Activated naive CD4-positive, alpha-beta T cell treated with anti-CD3 and anti-CD28 coated beads, Interleukin-2, amount 50 U/mL, for 72 hours (primary cell): ENCODE measurements at places on chromosomes 12 and 14. TPM values are rescaled to one million over a fixed set of nuclear protein-coding genes. Genes with fewer than 3 reads are reported as not detected.

Gene SRGAP1
- 0.25 TPM for total RNA-seq

Gene HOXC10
- not detected for total RNA-seq

Gene ERP27
- 5.0 TPM for total RNA-seq

Gene IFNG-AS1
- total RNA-seq: 1.9 TPM

Gene HVCN1
- total RNA-seq: 2.8 TPM

Gene GPHB5
- not detected for total RNA-seq

- no peak for DNase-seq
These were observed 598.8 kb downstream of the SLC16A7 start for GRCh38 chr12:60194678-60195077.

DNA sequence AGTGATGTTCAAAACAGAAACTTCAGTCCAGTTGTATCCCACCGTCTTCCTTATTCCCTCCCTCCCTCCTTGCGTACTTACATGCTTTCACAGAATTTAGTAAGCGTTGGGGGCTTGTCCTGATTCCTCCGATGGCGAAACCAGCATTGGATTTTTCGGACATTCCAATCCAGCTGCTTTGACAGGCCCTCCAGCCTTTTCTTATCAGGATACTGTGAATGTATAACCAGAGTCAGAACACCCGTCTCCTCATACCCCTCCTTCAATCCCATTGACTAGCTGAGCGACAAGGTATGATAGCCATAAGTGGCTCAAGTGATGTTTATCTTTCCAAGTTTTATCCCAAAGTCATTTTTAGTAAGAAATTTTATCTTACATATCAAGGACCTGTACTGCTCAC lies 24.2 kb downstream of the CERS5 start:
- no peak for DNase-seq

GRCh38 chr12:98757455-98757854 lies 112.4 kb downstream of the APAF1 start:
- DNase-seq: no peak

DNA sequence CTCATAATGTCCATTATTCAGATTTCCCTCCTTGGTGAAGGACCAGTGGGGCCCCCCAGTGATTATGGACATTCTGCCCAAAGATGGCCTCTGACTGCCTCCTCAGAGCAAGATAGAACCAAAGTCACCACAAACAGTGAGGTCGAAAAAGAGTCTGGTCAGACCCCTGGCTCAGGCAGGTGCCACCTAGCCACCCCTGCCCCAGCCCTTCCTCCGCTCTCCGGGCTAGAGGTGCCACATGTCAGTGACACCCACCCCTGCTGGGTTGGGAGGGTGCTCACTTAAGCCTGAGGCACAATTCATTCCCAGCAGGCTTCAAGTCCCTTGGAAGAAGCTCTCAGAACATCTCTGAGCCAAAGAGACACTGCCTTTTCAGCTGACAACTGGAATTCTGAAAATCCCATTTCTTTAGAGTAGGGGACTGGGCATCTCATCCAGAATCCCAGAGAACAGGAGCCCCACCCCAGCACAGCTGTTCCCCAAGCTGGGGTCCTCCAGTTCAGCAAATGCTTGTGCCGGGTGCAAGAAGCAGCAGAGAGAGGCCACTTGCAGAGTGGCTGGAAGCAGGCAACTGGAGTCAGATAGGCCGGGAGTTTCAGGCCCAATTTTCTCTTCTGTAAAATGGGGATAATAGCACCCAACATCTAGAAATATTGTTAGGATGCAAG lies 50.3 kb downstream of the ISCA2 start:
- no peak for DNase-seq

DNA sequence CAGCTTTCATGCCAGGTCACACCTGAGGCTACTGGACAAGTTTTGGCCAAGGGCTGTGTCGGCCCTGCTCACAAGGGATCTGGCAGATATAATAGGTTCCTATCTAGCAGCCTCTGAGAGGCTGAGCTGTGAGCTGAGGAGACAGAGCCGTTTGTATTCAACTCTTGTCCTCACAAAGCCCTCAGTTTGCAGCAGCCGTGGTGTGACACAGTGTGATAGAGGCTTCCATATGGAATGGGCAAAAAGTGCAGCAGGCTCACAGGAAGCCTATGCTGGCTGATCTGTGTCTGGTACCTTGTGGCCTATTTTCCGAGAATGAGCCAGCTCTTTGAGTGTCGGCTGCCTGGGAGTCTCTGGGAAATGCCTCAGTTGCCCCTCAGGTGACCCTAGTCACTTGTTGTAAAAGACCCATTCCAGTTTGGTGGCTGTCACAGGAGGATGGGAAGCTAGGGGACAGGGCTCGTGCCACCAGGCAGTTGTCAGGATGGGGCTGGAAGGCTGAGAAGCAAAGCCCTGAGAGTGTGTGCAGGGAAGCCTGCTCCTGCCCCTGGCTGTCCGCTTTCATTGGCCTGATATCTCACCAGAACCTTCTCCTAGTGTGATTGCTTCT lies 16.1 kb downstream of the VRTN start:
- no peak for DNase-seq

- no peak for DNase-seq
These were observed 31.0 kb upstream of the NPFF start for GRCh38 chr12:53538209-53538689.

DNA sequence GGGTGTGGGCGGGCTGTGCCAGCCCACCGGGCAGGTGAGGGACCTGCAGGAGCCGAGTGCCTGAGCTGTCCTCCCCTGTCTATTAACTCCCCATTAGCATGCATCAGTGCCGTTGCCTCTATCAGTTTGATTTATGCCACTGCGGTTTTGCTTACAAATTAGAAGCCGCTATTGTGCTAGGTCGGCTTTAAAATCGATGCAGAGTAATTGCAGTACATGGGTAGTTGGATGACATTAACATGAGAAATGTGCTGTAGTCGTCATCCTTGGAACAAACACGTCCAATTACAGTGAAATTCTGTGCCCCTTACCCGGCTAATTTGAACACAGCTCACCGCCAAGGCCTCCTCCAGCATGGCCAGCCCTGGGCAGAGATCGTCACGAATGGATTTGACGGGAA lies 145.8 kb downstream of the TSPAN9 start:
- DNase-seq: no peak

DNA sequence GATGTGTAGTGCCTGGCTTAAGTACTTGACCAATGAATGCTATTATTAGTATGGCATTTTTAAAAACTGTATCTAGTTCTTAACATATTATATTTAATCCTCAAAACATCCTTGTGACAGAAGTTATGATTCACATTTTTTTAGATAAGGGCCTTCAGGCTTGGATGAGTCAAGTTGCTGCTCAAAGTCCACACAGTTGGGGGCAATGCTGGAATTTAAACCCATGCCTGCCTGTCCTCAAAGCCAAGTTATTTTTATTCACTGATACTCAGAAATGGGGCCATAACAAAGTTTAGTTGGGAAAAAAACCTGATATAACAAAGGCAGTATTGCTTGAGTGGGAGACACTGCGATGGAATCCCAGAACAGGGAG lies 50.6 kb downstream of the RFX4 start:
- DNase-seq: no peak

DNA sequence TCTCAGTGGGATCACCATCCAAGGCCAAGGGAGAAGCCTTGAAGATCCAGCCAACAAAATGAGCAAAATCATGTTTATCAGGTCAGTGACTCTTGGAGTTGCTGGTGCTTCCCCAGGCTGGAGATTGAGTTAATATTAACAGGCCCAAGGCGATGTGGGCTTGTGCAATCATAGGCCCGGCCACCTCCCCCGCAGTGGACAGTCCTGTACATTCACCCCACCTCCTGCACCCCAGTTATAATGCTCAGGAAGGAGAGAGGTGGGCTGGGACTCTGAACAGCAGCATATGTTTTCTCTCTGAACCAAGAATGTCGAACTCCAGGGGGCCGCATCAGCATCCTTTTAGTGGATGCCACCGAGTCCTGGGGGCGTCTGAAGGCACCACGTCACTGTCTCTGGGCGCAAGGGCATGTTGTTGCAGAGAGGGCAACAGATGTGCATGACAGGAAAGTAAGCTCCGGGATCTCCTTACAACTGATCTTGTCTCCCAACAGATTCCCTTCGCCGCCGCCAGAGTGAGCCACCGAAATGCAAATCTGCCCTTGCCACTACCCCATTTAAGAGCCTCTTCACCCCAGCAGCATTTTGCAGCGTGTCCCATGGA lies 32.2 kb upstream of the SERPINA6 start:
- DNase-seq: no peak

GRCh38 chr12:62363506-62363905 lies 103.1 kb upstream of the MON2 start:
- DNase-seq: no peak

DNA sequence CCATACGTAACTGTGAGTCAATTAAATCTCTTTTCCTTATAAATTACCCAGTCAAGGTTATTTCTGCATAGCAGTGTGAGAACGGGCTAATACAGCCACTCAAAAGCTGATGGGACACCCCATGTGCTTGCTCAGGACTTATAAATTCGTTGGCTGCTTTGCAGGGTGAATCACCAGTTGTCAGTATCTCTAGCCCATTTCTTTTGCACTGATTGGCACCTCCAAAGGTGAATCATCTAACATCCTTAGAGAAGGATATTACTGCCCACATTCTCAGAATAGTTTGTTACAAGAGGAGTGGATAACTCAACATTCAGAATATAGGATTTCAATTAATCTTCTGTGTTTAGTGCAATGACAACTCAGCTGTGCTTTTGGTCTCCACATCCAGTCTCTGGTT lies 601.5 kb downstream of the KCNH5 start:
- no peak for DNase-seq

GRCh38 chr12:113591480-113591974 lies 119.9 kb upstream of the LHX5 start:
- DNase-seq: peak; percentile 12

DNA sequence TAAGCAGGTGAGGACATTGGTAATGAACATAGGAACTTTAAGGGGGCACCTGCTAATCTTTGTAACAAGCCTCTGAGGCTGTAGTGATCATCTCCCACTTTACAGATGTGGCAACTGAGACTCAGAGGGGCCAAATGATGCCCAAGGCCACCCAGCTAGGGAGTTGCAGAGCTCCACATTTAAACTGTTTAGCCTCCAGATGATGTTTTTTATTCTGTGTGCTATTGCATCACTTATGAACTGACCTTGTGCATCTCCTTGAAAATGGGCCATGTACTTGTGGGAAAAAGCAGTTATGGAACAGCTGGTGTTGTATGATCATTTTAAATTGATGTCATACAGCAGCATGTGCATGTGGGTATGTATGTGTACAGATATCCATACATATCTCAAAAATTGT lies 41.4 kb downstream of the TPCN1 start:
- DNase-seq: no peak

DNA sequence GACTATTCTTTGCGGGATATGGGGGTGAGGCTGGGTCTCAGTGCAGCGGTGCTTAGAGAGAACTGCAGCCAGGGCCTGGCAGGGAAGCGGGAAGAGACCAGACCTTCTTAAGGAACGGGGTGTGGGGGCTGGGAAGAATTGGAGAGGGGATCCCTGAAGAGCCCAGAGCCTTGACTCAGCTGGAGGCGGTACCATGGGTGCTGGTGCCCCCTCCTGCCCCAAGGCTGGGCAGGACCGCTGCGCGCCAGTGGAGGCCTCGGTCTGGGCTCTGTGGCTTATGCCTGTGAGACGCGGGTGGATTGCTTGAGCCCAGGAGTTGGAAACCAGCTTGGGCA lies 1.3 kb upstream of the RNU7-1 start:
- DNase-seq: no peak

DNA sequence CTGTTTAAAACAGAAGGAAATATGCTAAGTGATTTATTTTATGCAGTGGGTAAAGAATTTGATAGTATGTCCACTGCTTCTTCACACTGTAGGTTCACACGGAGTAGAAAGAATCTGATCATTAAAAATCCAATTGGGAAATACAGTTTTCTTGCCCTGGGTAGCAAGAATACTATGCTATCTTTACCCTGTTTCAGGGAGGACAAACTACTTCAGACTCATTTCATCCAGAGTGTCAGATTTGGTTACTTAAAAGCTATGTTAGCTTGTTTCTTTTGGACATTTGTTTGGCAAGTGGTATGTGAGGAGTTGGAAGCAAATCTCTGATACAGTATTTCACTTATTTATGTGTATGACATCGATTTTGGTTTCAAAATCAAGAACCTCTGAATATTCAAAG lies 4.3 kb downstream of the FRS2 start:
- no peak for DNase-seq

DNA sequence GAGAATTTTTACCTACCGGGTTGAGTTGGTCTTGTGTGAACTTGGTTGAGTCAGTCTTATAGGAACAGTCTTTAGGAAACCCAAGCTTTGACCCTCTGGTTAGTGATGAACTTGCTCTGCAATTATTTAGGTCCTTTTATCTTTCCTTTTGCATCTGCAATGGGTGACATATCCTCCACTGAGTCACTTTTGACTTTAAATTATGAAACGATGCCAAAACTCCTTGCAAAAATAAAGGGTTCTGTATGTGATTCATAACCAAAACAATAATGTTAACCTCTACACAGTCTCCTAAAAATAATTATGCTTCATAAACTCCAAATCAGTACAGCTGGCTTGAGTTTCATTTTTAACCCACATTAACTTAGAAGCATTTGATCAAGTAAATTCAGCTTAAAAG lies 979.4 kb downstream of the GALC start:
- DNase-seq: no peak

DNA sequence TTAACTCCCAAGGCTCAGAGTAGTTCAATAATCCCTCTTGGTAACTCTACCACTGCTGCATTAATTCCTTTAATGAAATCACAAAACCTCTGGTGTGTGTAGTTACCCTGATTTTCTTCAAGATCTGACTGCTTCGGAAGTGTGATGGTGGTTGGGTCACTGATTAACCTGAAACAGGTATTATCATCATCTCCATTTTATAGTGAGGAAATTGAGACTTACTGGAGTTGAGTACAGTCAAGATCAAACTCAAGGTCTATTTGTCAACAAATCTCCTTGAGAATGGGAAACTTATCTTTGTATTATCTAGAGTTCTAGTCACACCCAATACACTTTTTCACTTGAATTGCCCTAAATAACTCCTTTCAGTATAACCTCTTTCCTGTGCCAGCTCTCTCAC lies 233.5 kb downstream of the BTG1 start:
- no peak for DNase-seq

DNA sequence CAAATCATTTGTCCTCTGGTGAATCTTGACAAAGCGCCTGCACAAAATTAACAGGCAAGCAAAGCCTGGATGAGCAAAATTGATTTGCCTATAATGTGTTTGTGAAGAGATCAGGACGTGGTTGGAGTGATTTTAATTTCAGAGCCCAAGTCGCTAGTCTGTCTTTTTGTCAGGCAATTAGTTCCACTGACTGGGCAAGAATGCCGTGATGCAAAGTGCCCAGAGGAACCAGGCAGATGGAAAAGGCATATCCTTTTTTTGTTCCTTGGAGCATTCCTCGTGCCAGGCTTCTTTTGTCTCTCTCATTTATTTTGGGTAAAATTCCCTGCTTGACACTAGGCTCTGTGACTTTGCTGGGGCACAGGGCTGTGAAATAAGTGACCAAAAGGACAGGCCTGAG lies 65.9 kb upstream of the CCDC198 start:
- DNase-seq: no peak

- DNase-seq: no peak
These were observed 371.4 kb upstream of the TMTC1 start for GRCh38 chr12:30155001-30155730.

GRCh38 chr14:73833530-73834260 lies 17.9 kb upstream of the PTGR2 start:
- no peak for DNase-seq
